ENCODE measurements at places on chromosomes 5 and 9. TPM values are rescaled to one million over a fixed set of nuclear protein-coding genes. Genes with fewer than 3 reads are reported as not detected.

GTF3C5 gene
- total RNA-seq: 25.7 TPM

DNA sequence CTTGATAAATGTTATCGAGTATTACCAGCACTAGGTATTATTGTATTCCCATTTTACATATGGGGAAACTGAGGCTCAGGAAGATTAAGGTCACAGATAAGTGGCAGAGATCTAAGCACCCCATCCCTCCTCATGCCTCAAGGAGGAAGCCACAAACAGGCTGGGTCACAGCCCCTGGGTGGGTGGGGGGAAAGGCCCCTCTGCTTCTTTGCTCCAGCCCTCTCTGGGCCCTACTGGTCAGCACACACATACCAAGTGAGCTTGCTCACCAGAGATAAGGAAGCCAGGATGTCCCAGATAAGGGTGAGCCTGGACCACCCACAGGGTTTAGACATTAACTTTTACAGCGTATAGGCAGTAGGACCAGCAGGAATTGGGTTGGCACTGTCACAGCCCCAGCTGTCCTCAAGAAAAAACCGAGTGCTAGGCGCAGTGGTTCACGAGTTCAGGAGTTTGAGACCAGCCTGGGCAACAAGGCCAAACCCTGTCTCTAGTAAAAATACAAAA, 45.3 kb downstream of the STK10 start:
- H3K4me3 ChIP-seq: no peak overlapping the region
- H3K27me3 ChIP-seq: no peaks in the 10 kb centered on the region
- H3K4me1 ChIP-seq: peaks cover 16% of the 10 kb centered on the region
- H3K27ac ChIP-seq: no peak overlapping the region
- H3K36me3 ChIP-seq: no peaks in the 10 kb centered on the region

GRCh38 chr5:168302785-168303184, 11.3 kb downstream of the WWC1 start:
- H3K36me3 ChIP-seq: no peaks in the 10 kb centered on the region
- peaks cover 11% of the 10 kb centered on the region for H3K4me1 ChIP-seq
- H3K27ac ChIP-seq: peak overlapping the region; percentile 72
- no peaks in the 10 kb centered on the region for H3K27me3 ChIP-seq
- H3K4me3 ChIP-seq: no peak overlapping the region

DNA sequence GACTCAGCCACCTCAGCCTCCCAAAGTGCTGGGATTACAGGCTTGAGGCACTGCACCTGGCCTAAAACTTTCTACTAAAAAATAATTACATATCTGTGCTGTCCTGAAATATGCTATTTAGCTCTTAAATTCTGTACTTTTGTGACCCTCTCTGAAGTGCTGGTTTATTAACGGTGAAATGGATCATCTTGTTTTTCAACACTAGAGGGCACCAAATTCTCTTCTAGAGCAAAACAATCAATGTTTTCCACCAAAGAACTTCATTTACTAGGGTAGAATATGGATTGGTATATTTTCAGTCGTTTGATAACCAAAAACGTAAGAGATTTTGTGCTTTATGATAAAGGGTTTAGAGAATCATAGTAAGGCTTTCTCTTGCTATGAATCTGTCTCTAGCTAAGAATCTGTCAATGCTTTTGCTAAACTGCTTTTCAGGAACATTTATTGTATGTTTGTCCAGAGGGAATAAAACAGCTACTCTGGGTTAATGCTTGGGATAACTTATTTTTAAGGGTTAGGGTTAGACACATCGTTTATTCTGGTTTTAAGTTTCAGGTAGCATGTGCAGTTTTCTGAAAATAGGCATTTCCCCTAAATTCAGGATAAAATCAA, 63.6 kb downstream of the RNF180 start:
- H3K4me1 ChIP-seq: no peaks in the 10 kb centered on the region
- H3K27me3 ChIP-seq: no peaks in the 10 kb centered on the region
- H3K27ac ChIP-seq: no peak overlapping the region
- peaks cover 8% of the 10 kb centered on the region for H3K36me3 ChIP-seq
- H3K4me3 ChIP-seq: no peak overlapping the region
- no peak for DNase-seq

DNA sequence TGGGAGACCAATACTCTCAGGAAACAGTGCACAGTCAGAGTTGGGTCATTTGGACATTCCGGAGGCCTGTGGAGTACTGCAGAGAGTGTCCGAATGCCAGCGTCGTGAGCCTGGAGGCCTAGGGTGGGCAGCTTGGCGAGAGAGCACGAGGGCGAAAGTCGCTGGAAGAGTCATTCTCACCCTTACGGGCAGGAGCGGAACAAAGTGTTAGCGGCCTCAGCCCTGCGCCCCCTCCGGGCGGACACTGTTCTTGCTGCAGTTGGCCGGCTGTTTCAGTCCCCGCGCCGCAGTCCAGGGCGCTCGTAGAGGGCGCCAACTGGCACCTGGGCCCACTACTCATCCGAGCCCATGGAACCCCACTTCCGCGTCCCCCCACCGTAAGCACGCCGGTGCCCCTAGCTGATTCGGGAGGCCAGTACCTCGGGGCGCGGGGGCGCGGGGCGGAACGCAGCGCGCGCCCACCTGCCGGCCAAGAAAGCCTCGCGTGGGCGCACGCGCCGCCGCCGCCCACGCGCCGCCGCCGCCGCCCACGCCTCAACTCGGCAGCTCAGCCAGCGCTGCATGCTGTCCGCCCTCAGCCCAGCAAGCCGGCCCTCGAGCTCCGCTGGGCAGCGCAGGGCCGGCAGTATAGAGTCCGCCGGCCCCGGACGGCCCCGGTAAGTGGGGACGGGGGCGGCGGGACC, 99.7 kb upstream of the CCL21 start:
- no peaks in the 10 kb centered on the region for H3K4me1 ChIP-seq
- H3K27me3 ChIP-seq: no peaks in the 10 kb centered on the region
- no peaks in the 10 kb centered on the region for H3K36me3 ChIP-seq
- peak overlapping the region; percentile 35 for H3K4me3 ChIP-seq

MARCOL gene
- total RNA-seq: not detected

CCIN gene
- 1.3 TPM for total RNA-seq

ROPN1L gene
- total RNA-seq: not detected

DNA sequence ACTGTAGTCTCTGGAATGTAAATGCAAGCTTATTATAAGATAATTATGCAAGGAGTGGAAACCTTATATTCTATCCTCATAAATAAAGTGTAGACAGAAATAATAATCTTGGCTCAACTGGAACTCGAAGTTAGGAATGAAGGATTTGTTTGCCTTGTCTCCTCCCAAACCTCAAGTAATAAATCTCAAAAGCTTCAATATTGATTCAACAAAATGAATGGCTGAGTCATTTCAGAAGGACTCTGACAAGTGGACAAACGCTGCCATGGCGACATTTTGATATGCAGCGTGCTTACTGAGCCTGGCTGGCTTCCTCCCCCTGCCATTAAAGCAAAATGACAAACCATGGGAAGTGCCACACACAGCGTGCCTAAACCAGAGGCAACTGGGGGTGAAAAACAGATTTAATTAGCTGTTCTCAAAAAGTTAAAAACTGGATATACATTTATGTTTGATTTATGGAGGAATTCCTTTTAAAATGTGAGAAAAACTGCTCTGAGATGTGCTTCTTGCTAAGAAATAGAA, 10.5 kb upstream of the ADGRV1 start:
- peaks cover 3% of the 10 kb centered on the region for H3K4me1 ChIP-seq
- H3K27me3 ChIP-seq: peaks cover 46% of the 10 kb centered on the region
- no peak overlapping the region for H3K4me3 ChIP-seq
- H3K36me3 ChIP-seq: no peaks in the 10 kb centered on the region

All from stomach (tissue), 19 donors.